HepG2 (cell line): ENCODE measurements at places on chromosomes 12 and 14. TPM values are rescaled to one million over a fixed set of nuclear protein-coding genes. Genes with fewer than 3 reads are reported as not detected.

The MUCL1 gene
- not detected in 2 replicates for total RNA-seq

The TOMM20L gene
- total RNA-seq = 0.46 TPM in 1 of 2 replicates, not detected in the other

DNA sequence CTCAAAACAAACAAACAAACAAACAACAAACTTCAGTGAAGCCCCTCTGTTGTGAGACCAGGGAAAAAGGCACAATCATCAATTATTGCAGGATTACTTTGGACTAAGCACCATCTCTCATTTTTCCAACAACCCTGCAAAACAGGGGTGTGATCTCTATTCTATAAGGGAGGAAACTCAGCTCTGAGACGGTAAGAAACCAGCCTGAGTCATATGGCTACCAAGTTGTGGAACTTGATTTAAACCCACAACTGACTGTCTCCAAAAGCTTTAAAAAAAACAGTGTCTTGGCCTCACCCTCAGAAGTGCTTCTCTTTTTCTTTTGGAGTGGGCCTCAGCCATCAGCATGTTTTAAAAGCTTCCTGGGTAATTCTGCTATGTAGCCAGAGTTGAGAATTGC is 49.8 kb downstream of the RIN3 start:
- H3K4me1 ChIP-seq = peaks cover 13% of the 10 kb centered on the region
- no peak for DNase-seq
- no peak overlapping the region for H3K27ac ChIP-seq
- H3K27me3 ChIP-seq = no peaks in the 10 kb centered on the region
- peaks cover 5% of the 10 kb centered on the region for H3K36me3 ChIP-seq
- H3K4me3 ChIP-seq = no peak overlapping the region

The NGB gene
- total RNA-seq = not detected in 2 replicates

DNA sequence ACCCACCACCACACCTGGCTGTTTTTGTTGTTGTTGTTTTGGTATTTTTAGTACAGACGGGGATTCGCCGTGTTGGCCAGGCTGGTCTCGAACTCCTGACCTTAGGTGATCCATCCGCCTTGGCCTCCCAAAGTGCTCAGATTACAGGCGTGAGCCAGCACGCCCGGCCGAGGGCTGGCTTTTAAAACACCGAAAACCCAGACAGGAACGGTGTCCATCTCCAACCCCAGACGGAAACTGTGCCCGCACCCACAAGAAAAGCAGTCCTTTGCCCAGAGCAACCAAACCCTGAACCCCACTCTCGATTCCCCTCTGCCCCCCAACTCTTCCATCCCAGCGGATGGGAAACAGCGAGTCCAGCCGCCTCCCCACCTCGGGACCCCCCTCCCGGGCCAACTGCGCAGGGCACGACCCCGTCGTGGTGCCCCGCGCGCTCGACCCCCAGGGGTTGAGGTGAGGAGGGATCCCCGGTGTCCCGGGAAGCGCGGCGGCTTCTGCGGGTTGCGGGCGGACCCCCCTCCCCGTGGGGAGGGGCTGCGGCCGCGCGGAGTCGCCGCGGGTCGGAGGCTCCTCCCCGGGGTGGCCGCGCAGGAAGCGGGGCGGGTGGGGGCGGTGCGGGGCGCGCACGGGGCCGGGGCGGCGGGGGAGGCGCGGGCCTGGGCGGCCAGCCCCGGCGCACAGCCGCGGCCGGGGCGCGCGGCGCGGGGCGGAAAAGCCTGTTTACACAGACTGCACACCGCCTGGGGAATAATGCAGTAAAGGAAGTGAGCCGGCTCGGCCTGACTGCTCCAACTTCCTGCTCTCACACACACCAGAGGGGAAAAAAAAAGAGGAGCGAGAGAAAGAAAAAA is at the start of gene ELK3:
ELK3 (plus strand) TSS at position 651 of the 851 bp plus-strand sequence.
- H3K27me3 ChIP-seq = no peaks in the 10 kb centered on the region
- no peak within 1 kb of the TSS for H3K27ac ChIP-seq
- H3K4me3 ChIP-seq = peak within 1 kb of the TSS; percentile 84
- peaks cover 22% of the 10 kb centered on the region for H3K4me1 ChIP-seq
- peak; percentile 50 for DNase-seq
- no peaks in the 10 kb centered on the region for H3K36me3 ChIP-seq

The CLEC4D gene
- not detected in 2 replicates for total RNA-seq
